ENCODE measurements at places on chromosomes 13 and 19. TPM values are rescaled to one million over a fixed set of nuclear protein-coding genes. Genes with fewer than 3 reads are reported as not detected.

Gene GPR12
- not detected for total RNA-seq

Gene NLRP9
- total RNA-seq = not detected

Gene ATP4B
- total RNA-seq = not detected

Gene CEBPA
- under 0.01 TPM for total RNA-seq

Gene ZNF320
- 9.6 TPM for total RNA-seq
